Mucosa of gallbladder (tissue), 1 donor: ENCODE measurements at places on chromosomes 5 and 9.

DNA sequence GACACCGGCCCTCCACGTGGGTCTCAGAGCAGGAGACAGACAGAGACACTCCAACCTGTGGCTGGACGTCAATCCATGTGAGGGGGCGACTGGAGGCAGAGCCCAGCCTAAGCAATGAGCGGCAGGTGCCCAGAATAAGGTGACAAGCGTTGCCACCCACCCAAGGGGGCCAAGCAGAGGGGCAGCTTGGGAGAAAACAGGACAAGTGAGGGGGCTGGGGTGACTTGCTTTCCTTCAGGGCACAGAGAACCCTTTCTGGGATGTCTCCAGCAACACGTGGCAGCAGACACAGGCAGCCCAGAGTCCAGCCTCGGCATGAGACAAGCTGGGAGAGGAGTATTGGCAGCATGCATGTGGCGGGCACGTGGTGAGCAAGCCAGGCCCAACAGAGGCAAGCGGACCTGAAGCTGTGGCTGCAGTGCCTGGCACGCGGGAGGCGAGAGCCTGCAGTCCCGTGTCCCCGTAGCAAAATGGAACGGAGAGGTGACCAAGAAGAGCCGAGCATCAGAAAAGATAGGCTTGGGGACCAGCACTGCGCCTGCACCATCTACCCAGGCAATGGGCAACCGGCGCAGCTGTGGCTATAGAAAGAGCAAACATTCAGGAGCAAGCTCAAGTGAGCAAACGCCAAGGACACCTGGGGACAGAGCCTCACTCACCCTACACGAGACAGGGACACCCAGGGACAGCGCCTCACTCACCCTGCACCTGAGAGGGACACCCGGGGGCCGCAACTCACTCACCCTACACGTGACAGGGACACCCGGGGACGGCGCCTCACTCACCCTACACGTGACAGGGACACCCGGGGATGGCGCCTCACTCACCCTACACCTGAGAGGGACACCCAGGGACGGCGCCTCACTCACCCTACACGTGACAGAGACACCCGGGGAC is 6.2 kb downstream of the TERT start:
- no peak for DNase-seq

- no peak for DNase-seq
Measured at GRCh38 chr9:89254773-89255125, 56.2 kb upstream of the CKS2 start.

GRCh38 chr9:116238225-116238624 is 84.6 kb downstream of the PAPPA start:
- no peak for DNase-seq

- no peak for DNase-seq
Measured at GRCh38 chr5:37391591-37391990, 12.5 kb downstream of the WDR70 start.

GRCh38 chr5:111699976-111700375 is 57.0 kb downstream of the NREP start:
- DNase-seq, result peak; percentile 79

DNA sequence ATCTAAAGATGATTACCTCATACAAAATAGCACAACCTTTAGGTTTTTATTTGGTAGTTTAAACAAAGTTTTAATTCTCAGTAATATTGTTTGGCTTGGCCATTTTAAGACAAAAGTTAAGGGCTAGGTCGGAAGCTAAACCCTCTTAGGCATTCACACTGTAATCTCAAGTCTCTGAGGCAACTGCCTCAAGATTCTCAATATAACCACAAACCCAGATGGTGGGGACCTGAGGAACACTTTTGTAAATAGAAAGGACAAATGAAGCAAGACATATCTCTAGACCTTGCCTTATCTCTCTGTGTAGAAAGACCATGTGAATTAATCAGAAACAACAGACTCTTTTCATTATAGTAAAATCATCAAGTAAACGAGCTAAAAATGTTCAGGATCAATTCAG is 500.2 kb upstream of the CDH6 start:
- no peak for DNase-seq

- DNase-seq, result peak; percentile 36
Measured at GRCh38 chr9:136784997-136785361, 6.2 kb upstream of the TMEM141 start.

DNA sequence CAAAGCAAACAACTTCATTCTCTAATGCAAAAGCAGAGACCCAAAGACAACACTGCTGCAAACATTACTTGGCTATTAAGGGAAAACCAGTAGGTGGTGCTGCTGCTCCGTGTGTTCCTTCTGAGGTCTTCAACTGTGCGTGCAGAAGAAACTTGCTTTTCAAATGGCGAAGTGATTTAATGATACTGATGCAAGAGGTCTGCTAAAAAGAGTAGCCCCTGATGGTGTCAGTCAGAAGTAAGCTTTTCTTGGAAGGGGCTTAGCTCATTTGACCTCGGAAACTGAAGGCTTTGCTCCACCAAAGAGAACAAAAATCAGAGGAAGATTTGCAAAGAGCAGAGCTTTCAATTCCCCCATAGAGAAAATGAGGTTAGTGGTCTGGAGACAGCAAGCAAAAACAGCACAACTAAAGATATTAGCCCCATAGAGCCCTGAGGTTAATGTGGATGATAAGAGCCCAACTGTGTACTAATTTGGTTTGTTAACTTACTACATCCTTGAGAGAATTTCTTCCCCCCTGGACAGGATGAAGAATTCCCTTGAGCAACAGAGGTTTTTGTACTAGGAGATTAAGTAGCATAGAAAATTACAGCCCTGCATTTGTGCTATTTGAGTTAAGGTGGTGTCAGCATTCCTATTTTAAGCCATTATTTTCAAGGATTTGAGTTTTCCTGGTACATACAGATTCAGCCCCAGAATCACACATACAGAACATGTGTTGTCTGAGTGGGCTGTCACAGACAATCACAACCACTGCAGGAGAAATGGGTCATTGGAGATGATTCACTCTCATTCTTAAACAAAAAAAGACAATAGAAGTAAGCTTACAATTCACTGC is 153.2 kb upstream of the C9orf72 start:
- peak; percentile 68 for DNase-seq

GRCh38 chr5:172492097-172492840 is 37.9 kb upstream of the SH3PXD2B start:
- no peak for DNase-seq
